ENCODE measurements at places on chromosomes 7 and 10. TPM values are rescaled to one million over a fixed set of nuclear protein-coding genes. Genes with fewer than 3 reads are reported as not detected.

The CBLL1 gene
- 30.0 TPM for total RNA-seq

The PIP gene
- total RNA-seq = not detected

The AFAP1L2 gene
- total RNA-seq = 18.7 TPM

The SPDYE2B gene
- total RNA-seq = not detected

Data from diencephalon (tissue), 1 donor.